Tracheal epithelial cell (primary cell): ENCODE measurements at places on chromosomes 1 and 21. TPM values are rescaled to one million over a fixed set of nuclear protein-coding genes. Genes with fewer than 3 reads are reported as not detected.

Gene ACTN2
- not detected in 2 replicates for total RNA-seq

Gene TRIM58
- total RNA-seq, result 0.24 TPM in 1 of 2 replicates, not detected in the other

Gene AKR7A3
- 0.72 TPM in 1 of 2 replicates, not detected in the other for total RNA-seq

Gene MAN1C1
- under 0.01 and 0.64 TPM in 2 replicates for total RNA-seq

Gene PLPPR4
- total RNA-seq, result not detected in 2 replicates

Gene AADACL3
- total RNA-seq, result not detected in 2 replicates

Gene OPRD1
- under 0.01 TPM in 1 of 2 replicates, not detected in the other for total RNA-seq

Gene MPZL1
- total RNA-seq, result 92.5 and 104 TPM in 2 replicates

Gene KPRP
- under 0.01 TPM in 1 of 2 replicates, not detected in the other for total RNA-seq

Gene DFFB
- 3.6 and 4.1 TPM in 2 replicates for total RNA-seq

Gene HIVEP3
- 0.24 TPM in 1 of 2 replicates, not detected in the other for total RNA-seq

Gene AKR7A2
- 52.6 and 55.2 TPM in 2 replicates for total RNA-seq

Gene DNM3
- total RNA-seq, result 1.1 and 1.2 TPM in 2 replicates

Gene PPP1R8
- total RNA-seq, result 40.5 and 46.0 TPM in 2 replicates

Gene SLC44A5
- 0.43 and 0.48 TPM in 2 replicates for total RNA-seq

Gene USH2A
- not detected in 2 replicates for total RNA-seq

Gene ADAMTSL4
- 2.4 and 3.0 TPM in 2 replicates for total RNA-seq

Gene PTGFR
- under 0.01 and 0.24 TPM in 2 replicates for total RNA-seq

Gene PCSK9
- total RNA-seq, result 33.9 and 39.8 TPM in 2 replicates

Gene TRIM63
- total RNA-seq, result not detected in 2 replicates

Gene MEF2D
- total RNA-seq, result 3.0 and 3.6 TPM in 2 replicates

Gene PLD5
- total RNA-seq, result 0.21 and 0.96 TPM in 2 replicates

Gene CFH
- 19.3 and 37.3 TPM in 2 replicates for total RNA-seq

Gene FCRLB
- 1.7 and 2.6 TPM in 2 replicates for total RNA-seq

Gene TMEM240
- total RNA-seq, result not detected in 2 replicates

Gene DAB1
- not detected in 2 replicates for total RNA-seq

Gene CFHR1
- total RNA-seq, result not detected in 2 replicates

Gene KRTAP19-3
- not detected in 2 replicates for total RNA-seq

Gene FAM72A
- total RNA-seq, result 0.43 and 1.4 TPM in 2 replicates

Gene FCRL4
- total RNA-seq, result not detected in 2 replicates

Gene CTPS1
- 19.6 and 32.3 TPM in 2 replicates for total RNA-seq

Gene ZNF670
- total RNA-seq, result 2.7 and 3.4 TPM in 2 replicates

Gene CLCNKB
- under 0.01 TPM in 1 of 2 replicates, not detected in the other for total RNA-seq

Gene IFI44
- 0.64 and 2.7 TPM in 2 replicates for total RNA-seq

Gene CCDC185
- not detected in 2 replicates for total RNA-seq

Gene RNU1-1
- total RNA-seq, result under 0.01 TPM in 2 replicates

Gene MYOC
- not detected in 2 replicates for total RNA-seq

Gene FCAMR
- total RNA-seq, result 0.24 TPM in 1 of 2 replicates, not detected in the other

Gene IRF6
- 231 and 613 TPM in 2 replicates for total RNA-seq

Gene MPL
- not detected in 2 replicates for total RNA-seq

Gene BATF3
- total RNA-seq, result 0.21 and 0.96 TPM in 2 replicates

Gene KCNQ4
- total RNA-seq, result 0.48 TPM in 1 of 2 replicates, not detected in the other

Gene OLFML2B
- total RNA-seq, result 0.48 TPM in 1 of 2 replicates, not detected in the other

Gene CSMD2
- under 0.01 TPM in 1 of 2 replicates, not detected in the other for total RNA-seq

Gene OR2T5
- not detected in 2 replicates for total RNA-seq

Gene NEK2
- 0.43 and 4.8 TPM in 2 replicates for total RNA-seq

Gene LCE3D
- total RNA-seq, result not detected in 2 replicates

Gene ARPC5
- 91.6 and 92.5 TPM in 2 replicates for total RNA-seq

Gene PRR9
- total RNA-seq, result not detected in 2 replicates

Gene IFT25
- 10.9 and 12.3 TPM in 2 replicates for total RNA-seq

Gene DENND2C
- total RNA-seq, result 25.1 and 25.6 TPM in 2 replicates

Gene C1QC
- total RNA-seq, result not detected in 2 replicates

Gene C4BPA
- total RNA-seq, result not detected in 2 replicates
